RKO (cell line): ENCODE measurements at places on chromosomes 1 and 21.
A peak's percentile ranks its signal among the peaks of the same experiment; 100 is the strongest.

DNA sequence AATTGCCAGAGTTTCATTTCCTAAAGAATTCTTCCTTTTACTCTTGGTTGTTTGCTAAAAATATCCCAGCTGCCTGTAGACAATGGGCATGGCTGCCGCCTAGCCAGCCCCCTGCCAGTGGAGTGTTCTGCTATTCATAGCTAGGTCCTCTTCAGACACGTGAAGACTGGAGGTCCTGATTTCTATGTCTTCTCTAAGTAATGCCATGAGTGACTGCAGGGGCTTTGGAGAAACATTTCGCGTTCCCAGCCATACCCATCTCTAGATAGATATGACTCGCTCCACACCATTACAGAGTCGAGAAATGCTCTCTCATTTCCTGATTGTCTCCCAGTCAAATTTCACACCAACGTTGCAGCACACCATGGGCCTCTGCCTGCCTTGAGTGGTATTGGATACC, 99.5 kb upstream of the BACE2 start:
- no peak for DNase-seq

DNA sequence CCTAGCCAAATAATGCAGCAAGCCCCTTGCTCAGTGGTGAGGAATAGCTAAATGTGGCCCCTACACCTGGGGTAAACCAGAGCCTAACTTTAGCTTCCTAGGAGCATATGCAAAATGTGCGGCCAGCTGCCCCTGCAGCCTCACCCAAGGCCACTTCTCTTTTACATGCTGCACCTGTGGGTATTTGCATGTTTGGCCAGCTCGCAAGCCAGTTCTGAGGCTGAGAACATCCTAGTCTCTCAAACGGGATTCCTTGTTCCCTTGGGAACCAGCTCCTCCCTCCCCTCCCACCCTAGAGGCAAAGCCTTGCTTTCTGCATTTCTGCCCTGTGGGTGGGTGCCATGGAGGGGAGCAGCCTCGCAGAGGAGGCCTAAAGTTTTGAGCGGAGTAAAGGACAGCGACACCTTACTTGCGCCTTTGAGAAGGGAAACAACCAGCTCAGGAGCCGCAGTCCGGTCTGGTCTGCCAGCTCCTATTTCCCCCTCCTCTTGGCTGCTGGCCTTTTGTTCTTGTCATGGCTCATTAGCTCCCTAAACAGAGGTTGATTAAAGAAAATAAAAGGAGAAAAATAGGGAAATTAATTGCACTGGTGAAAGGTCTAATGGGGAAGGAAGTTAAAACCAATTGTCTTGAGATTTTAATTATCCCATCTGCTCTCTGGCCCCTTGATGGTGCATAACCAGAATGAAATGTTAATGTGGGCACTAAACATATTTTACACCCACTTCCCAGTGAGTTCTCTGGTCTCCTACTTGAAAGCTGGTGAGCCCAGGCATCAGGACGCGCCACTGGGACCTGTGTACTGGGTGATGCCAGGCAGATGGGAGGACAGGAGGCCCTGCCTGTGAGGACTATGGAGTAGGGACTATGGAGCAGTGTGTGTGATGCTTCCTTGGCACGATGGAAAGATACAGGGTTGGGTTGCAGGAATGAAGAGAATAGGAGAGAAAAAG, 68.7 kb downstream of the TEX35 start:
- DNase-seq = no peak

DNA sequence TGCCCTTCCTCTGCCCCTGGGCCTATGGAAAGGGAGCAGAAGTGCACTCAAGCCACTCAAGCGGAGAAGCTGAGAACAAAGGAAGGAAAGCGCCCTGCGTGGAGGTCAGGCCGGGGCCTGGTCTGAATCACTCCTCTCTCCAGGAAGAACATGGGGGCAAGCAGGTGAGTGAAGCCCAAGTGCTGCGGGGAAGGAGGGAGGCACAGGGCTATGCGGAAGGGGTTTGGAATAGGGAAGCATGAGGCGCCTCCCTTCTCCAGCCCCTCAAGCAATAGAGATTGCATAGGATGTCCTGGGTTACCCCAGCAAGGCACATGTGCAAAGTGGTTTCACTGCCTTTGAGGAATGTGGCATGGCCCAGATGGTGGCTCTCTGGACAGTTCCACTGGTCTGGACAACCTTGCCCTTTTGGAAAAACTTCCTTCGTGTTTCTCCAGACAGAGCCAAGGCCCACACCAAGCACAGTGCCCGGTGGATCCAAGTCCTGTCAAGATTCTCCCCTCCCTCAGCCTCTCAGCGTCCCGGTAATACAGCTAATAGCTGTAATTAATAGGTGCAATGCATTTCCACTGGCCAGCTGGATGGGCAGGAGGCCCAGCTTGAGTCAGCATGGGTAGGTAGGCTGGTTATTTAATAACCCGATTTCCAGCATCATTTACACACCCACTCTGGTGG, 13.7 kb downstream of the BLACAT1 start:
- DNase-seq = no peak

DNA sequence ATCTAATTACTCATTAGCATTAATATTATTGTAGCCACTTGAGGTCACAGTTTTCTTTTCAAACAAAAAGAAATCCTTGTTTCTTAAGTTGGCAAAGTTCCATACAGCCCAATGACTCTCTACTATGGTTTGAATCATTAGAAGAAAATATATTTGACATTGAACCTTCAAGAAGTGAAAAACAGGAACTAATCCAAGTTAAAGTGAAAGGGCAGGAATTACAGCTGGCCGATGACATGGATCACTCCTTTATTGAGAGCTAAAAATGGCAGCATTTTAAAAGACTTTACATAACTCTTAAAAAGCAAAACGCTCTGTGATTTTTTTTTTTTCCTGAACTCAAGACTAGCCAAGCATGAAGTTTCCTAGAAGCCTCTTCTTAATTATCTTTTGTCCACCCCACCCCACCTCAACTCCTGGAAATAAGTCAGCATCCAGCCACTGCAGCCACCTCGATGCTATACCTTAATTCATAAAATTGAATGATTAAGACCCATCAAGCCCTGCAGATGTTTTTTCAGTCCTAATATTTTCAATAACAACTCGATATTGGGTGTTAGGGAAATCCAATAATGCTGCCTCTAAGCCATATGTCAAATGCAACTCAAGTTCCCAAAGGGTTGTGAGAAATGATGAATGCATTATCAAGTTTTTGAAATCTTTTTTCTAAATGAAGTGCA, 323.1 kb downstream of the HHIPL2 start:
- no peak for DNase-seq

DNA sequence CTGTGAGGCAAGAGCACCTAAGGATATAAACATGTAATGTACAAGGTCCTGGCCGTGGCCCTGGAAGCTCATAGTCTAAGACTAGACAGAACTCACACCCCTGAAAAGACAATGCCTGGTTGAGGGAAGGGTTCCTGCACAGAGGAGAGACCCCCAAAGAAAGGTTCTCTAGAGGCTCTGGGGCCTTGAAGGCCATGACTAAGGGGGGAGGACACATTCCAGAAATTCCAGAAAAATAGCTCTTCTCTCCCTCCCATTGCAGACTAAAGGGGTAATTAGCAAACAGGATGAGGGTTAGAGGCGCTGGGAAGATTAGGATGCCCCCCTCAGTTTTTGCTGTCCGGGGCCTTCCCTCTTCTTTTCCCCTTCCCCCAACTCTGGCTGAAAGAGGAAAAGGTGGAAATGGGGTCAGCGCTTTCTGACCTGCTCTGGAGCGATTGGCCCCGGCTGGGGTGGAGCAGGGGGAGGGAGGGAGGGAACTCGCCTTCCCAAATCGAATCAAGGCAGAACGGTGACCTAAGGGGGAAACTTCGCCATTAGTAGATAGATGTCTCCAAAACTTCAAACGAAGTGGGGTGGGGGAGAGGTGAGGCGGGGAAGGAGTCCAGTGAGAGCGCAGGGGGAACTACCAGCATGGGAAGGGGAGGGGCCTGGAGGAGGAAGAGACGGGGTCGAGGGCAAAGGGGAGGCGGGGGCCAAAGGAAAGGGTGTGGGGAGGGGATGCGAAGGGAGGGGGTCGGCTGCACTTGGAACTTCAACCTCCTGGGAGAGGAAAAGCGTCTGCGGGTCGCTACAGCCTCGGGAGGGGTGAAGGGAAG, 11.8 kb downstream of the PAX7 start:
- no peak for DNase-seq

DNA sequence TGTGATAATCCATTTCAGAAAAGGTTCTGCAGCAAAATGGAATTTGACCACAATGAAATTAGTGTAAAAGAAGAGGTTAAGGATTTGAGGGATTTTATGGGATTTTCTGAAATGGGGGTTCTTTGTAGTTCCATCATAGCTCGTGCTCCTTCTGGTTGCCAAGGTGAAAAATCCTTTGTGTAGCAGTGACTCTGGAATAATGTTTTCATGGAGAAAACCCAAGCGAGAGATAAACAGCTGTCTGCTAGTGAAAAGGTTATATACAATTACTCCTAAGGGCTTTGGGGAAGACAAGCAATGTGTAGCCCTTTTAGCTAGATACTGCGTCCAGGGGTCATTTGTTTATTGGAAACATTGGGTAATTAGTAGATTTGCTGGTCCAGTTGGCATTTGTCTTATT, 453.2 kb upstream of the DEPDC1 start:
- no peak for DNase-seq

GRCh38 chr1:240652961-240653409, 41.0 kb upstream of the GREM2 start:
- no peak for DNase-seq

- DNase-seq = no peak
Measured at GRCh38 chr1:153519242-153519641, 16.5 kb downstream of the S100A6 start.

DNA sequence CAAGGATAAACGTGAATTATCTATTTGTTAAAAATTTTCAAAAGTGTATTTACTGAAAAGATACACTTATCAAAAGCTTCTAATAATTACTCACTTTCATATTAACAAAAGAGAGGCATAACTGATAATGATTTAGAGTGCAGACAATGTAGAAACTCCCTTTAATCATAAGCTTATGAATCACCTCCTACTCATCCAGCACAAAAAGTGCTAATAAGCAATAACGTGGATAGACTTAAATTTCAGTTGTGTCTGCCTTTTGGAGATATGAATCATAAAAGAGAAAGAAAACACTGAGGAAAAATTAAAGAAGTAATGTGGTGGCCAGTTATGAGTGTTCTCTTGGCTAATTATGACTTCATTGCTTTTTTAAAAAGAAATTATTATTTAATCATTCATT, 827.6 kb upstream of the B3GALT2 start:
- peak; percentile 56 for DNase-seq

- no peak for DNase-seq
Measured at GRCh38 chr1:38746402-38746935, 113.1 kb downstream of the RRAGC start.

GRCh38 chr1:1213345-1214265, at the start of gene TNFRSF4:
Gene TNFRSF4, minus strand, starts transcription at chr1:1214153. Its CDS starts 26 bp downstream, at chr1:1214127.
- DNase-seq = no peak

GRCh38 chr1:92968138-92969032, 7.1 kb upstream of the DIPK1A start:
- DNase-seq = peak; percentile 32

DNA sequence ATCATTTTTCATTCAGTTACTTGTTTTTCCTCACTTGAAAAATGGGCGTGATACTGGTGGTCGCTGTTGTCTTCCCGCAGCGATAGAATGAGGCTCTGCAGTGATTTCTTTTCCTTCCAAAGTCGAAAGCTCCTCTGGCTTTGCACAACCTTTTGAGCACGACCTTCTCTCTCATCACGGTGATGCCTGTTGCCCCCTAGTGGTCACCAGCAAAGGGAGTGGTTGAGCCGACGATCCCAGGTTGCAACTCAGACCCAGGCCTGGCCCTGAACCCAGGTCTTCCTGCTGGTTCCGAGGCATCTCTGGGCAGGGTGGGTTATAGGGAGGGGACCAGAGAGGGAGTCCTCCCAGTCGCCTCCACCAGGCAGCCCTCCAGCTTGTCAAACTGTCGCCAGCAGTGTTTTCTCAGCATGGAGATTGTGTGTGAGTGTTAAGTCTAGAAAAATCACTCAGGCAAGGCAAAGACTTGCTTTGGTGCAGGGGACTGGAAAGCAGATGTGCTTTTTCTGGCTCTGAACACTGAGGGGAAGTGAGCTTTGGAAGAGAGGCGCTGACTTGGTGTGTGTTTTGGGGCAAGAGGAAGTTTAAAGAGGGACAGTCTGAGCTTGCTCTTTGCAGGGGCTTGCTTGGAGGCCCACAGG, 285.3 kb downstream of the CAMTA1 start:
- peak; percentile 65 for DNase-seq

GRCh38 chr1:229191066-229191674, 79.7 kb upstream of the RAB4A start:
- peak; percentile 22 for DNase-seq

DNA sequence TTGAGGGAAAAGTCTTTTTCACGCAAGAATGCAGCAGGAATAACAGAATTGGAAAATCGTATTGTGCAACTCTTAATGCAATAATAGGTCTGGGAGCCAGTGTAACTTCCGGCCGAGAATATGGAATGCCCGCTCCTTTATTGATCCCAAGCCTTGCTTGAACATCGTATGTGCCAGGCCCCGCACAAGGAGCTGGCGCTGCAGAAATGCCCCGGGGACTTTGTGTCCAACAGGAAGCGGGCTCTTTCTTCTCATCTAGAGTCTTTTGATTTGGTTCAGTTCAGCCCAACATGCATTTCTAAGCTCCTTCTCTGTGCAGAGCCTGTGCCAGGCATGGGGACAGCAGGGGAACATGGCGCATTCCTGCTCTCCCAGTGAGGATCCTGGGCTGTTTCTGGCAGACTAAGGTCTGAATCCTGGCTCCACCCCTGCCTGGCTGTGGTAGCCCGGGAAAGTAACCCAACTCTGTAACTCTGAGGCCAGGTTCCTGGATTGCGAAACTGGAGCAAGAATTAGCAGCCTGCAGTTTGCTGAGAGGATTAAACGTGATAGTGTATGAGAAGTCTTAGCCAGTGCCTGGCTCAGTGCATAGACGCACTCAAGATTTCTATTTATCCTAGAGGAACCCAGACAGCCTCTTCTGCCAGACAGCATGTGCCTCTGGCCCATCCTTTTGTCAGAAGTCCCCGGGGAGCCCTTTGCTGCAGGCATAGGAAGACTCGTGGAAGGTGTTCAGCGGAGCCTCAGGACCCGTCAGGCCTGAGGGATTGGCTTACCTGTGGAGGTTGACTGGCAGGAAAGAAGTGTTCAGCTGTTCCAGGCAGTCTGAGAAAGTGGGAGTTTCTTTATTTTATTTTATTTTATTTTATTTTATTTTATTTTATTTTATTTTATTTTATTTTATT, 987 bp upstream of the CDCP2 start:
- no peak for DNase-seq

DNA sequence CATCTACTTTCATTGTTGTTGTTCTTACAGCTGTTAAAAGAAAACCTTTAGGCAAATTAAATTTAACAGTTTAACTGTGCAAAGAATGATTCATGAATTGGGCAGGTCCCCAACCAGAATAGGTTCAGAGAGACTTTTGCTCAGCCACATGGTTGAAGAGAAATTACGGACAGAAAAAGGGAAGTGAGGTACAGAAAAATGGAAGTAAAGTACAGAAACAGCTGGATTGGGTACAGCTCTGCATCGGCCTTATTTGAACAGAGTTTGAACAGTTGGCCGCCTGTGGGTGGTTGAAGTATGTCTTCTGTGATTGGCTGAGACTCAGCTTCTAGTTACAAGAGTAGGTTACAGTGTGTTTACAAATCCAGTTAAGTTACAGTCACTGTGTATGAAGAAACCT, 210.1 kb downstream of the FGGY start:
- DNase-seq = no peak
